ENCODE measurements at places on chromosomes 2 and 18.

- DNase-seq: no peak
Measured at GRCh38 chr2:82089518-82089917, 1785.0 kb upstream of the LRRTM1 start.

DNA sequence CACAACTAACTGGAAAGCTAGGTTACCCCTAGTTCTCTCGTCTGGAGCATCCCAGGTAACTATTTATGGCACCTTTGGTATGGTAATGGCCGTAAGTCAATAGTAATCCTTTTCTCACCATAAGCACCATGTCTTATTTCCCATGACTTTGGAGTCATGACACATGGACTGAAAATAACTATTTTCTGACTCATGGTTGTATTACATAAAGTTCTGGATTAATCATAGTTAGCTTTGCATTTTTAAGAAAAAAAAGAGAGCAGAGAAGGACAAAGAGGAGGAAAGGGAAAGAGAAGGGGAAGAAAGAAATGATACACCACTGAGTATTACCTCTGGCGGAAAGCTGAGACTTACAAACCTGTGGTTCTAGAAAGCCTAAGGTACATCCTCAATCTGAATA is 99.3 kb downstream of the BIN1 start:
- DNase-seq: no peak

- no peak for DNase-seq
Measured at GRCh38 chr2:207256476-207257207, 90.9 kb upstream of the KLF7 start.

DNA sequence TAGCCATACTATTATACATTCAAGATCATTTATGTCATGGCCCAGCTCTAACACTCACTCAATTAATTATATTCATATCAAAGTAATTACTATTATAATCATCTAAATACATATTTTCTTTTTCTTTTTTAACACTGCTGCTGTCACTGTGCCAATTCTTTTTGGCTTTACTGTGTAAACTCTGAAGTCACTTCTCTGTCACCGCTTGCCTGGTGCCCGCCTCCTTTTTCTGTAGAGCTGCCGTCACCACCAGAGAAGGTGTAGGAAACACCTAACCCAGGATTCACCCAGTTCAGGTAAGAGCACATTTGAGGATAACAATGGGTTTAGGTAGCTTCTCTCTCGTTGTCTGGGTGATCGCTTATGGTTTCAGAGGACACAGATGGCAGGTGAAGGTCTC is 93.3 kb downstream of the AOX1 start:
- no peak for DNase-seq

GRCh38 chr2:12106440-12107080 is 360.1 kb downstream of the LPIN1 start:
- no peak for DNase-seq

DNA sequence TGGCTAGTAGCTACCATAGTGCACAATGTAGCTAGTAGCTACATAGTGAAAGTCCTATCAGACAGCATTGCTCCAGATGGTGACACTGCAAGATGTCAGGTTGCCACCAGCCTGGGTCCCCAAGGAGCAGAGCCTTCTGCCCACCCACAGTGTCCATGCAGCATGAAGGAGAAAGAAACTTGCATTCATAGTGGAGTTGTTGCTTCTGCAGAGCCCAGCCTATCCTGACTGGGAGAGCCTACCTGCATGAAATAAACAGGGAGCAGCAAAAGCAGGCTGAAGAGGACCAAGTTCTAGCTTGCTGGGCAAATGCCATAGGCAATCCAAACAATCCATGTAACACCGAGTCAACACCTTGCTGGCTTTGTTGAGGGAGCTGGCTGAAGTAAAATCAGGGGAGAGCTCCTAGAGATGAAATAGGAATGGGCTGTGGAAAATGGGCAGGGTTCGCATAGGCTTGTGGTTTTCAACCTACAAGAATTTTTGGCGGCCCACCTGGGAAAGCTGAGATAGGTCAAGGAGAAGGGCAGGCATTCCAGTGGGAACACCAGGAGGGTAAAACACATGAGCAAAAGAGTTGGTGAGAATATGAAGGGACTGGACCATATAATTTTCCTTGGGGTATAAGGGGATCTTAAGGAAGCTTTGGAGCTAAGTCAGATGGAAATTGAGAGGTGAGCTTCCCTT is 195.8 kb downstream of the CYP26B1 start:
- peak; percentile 55 for DNase-seq

DNA sequence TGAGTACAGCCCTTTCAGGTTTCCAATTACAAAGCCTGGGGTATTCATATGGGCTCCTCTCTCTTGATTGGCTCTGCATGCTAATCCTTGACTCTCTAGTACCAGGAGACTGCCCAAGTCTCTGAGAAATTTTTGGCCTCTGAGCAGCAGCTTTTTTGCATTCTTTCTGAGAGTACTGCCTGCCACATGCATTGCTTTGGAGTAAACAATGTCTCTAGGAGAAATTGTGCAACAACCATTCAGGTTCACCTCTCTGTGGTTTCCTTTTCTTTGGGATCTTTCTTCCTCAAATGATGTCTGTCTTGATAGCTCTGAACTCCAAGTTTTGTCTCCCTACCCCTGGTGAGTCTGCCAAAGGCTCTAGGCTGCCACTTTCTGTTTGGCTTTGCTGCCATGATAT is 115.8 kb upstream of the SETBP1 start:
- no peak for DNase-seq

GRCh38 chr2:33730193-33730592 is 131.1 kb upstream of the FAM98A start:
- DNase-seq: no peak

DNA sequence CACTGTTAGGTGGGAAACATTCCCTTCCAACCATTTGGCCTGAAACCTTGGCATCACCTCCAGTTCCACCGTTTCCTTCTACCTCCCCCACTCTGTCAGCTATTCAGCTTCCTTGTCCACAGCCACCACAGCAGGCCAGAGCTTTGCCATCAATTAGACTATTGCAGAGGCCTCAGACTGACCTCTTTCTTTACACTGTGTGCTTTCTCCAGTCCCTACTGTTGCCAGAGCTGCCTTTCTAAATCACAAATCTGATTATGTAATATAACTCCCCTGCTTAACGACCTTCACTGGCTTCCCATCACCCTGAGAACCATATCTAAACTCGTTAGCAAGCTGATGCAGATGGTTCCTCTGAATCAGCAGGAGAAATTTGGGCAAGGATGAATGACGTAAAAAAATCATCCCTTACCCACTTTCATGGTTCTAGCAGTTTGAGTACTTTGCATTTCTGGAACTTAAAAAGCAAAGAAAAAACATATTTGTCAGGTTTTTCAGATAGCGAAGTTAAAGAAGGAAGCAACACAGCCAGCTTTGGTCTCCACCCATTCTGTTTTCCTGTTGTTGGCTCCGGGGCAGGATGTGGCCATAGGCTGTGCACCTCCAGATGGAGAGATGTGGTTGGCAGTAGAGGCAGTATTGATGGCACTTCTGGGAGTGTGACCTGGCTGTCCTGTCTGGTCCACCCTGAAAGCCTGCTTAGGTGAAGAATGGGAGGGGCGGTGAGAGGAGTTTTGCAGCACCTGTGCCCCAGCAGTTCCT is 422.1 kb downstream of the PARD3B start:
- DNase-seq: no peak

GRCh38 chr2:109209412-109209811 is 80.4 kb downstream of the SH3RF3 start:
- no peak for DNase-seq

DNA sequence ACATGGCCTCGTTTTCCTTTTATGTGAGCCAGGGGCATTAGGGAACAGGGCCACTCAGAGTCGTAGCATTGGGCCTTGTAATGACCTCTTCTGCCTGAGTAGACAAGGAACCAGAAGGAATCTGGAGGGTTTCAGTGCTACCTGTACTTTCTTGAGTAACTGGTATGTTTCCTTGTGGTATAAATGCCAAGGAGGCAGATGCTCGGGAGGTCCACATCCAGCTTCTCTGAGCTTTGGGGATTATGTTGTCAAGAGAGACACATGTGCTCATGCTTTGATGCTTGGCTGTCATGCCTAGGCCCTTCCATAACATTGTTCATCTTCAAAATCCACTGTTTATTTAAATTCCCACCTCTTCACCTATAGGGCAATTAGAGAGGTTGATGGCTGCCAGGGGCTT is 26.3 kb downstream of the FOSL2 start:
- no peak for DNase-seq

- DNase-seq: peak; percentile 9
Measured at GRCh38 chr2:216210701-216211540, 101.8 kb downstream of the XRCC5 start.

DNA sequence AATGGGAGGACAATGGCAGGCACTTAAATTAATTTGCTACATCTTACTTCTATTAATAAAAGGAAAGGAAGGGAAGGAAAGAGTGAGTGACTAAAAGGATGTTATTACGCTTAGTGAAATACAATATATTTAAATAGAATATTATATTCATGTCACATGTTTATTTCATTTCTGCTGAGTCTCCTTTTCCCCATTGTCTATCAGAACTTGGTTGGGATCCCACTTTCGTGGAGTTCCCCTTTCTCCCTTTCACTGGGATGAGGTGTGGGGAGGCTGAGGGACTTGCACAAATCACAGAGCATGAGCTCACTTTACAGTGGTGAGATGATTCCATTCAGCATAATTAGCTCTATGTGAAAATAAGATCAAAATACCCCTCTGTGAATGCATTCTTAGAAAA is 730.6 kb downstream of the TSN start:
- DNase-seq: no peak

- DNase-seq: peak; percentile 28
Measured at GRCh38 chr18:50879302-50880118, 592 bp downstream of the ME2 start.

- DNase-seq: no peak
Measured at GRCh38 chr2:157971702-157972101, 95.6 kb upstream of the ACVR1 start.

DNA sequence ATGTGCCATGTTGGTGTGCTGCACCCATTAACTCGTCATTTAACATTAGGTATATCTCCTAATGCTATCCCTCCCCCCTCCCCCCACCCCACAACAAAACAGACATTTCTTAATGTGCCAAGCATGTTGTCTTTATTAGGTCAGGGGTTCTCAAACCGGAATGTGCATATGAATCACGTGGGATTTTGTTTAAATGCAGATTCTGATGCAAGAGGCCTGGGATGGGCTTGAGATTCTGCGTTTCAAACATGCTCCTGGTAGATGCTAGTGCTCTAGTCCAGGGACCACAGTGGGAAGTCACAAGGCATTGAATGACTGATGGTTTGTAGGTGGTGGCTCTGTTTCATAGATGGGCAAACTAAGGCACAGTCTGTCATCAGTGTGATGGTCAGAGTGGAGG is 184.7 kb downstream of the SMAD7 start:
- no peak for DNase-seq

DNA sequence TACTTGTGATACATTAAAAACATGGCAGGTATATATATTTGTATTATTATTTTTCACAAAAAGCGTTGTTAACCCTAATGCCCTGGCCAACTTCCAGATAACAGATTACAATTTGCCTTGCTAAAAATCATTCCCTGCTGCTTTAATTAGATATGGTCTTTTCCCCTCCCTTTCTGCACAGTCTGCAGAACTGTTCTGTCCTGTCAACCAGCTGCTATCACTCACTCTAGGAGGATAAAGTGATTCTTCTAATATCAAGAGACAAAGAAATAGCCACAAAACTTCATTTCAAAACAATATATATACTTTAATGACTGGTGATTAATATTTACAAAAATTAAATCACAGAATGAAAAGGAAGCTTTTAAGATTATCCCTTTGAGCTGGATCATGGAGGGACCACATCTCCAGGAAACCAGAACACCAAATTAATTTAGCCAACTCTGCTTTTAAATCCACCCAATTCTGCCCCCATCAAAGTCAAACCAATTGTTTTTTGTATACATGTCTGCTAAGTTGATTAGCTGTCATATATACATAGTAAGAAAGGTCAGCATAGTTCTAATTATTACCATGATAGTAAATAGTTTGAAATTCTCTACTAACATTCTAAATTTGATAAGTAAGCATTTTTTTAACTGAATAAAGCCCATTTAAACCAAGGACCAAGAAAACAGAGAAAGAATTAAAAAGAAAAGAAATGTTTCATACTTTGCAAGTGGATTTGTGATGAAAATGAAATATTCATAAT is 55.7 kb downstream of the RND3 start:
- DNase-seq: no peak

DNA sequence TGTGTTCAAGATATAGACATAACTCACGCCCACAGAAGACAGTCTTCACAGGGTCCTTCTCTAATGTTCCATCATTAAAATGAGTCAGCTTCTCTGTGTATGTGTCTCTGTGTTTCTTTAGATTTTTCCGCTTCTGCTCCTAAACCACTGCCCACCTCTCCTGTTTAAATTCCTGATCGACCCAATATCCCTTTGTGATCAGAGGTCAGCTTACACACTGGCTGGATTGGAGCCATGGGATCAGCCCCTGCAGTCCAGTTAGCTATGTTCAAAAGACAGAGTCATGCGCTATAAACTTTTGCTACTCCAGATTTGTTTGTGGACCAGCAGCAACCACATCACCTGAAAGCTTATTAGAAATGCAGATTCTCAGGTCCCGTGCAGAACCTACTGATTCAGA is 229.2 kb downstream of the C1D start:
- no peak for DNase-seq

DNA sequence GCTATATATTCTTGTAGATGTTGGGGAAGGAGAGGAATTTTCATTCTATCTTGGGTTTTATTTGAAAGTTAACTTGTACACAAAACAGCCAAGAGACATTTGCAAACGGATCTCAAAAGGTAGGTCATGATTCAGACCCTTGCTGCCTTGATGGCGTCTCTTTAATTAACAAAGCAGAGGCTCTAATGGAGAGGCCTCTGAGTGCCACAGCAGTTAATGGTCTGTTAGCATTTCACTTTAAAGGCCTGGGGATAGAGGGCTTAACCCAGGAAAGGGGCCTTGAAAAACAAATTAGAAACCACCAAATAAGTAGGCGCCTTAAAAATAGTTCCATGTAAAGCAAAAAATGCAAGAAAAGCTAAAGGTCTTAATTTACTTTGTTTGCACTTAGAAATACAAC is 836.9 kb upstream of the CELF4 start:
- DNase-seq: no peak

DNA sequence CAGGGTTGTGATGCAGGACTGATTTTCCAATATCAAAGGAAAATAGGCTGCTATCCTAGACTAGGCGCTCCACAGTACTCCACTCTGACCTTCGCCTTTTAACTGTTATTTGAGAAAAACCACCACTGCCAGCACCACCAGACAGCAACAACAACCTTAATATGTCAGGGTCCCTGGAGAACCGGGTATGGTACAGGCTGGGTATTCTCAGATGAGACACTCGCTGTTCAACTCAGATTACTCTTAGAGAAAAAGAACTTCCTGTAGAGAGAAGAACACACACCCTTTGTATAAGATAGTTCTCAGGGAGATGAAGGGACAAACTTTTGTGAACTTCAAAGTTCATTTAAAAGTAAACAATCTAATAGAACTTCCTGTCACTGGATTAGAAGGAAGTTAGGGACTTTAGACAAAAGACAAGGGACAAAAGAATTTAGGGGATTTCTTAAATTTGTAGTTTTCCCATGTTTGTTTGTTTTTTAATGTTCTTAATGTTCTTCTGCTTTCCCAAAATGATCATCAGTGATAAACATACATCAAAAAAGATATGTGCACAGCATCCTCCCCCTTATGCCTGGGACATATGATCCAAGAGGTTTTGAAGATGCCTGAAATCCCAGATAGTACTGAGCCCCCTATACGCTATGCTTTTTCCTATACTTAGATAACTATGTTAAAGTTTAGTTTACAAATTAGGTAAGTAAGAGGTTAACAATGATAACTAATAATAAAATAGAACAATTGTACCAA is 41.3 kb upstream of the PPP1R1C start:
- DNase-seq: no peak

- no peak for DNase-seq
Measured at GRCh38 chr2:221641181-221641871, 69.2 kb upstream of the EPHA4 start.

Data from T47D (cell line).